ENCODE measurements at places on chromosomes 4 and X. TPM values are rescaled to one million over a fixed set of nuclear protein-coding genes. Genes with fewer than 3 reads are reported as not detected.

SMARCA1 gene
- 38.8 TPM for total RNA-seq

SCML2 gene
- total RNA-seq, result 5.2 TPM

UGT2B17 gene
- not detected for total RNA-seq

CDKL2 gene
- 1.2 TPM for total RNA-seq

MAGEC1 gene
- not detected for total RNA-seq

EREG gene
- total RNA-seq, result 498 TPM

CENPE gene
- 31.3 TPM for total RNA-seq

AFM gene
- not detected for total RNA-seq

FGF5 gene
- not detected for total RNA-seq

DNA sequence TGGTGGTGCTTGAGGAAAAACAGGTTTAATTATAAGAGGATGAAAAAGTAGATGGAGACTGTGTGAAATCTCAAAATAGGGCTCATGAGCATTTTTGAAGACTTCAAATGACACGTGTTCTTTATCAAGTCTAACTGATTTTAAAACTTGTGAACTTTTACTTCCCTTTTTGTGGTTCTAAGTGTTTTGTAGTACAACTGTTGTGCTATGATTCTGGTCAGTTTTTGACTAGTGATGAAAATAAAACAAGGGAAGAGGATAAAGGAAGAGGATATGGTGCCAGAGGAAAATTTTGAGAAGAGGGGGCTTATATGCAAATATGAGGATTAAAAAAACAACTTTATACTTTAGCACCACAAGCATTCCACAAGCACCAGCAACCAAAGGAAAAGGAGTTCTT lies 644.0 kb downstream of the RPA4 start:
- no peak for DNase-seq

DNA sequence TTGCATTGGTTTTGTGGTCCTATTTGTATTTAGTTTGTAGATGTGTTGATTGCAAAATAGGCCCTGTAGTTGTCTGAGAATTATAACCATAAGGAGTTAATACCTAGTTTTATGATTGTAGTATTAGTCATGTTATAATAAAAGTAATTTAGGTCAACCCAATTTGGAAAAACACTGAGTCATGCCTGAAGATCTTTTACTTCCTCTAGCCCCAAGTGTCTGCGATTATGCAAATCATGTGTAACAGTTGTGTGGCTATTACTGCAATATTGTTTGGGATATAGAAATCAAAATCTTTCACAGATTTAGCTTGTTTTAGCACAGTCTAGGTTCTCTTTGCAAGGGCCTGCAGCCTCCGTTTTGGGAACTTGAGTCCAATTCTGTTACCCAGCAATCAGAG lies 12.6 kb downstream of the SRD5A3 start:
- DNase-seq, result peak; percentile 50

- no peak for DNase-seq
These were observed 125.9 kb upstream of the ANK2 start for GRCh38 chr4:112923516-112923915.

GRCh38 chrX:7205037-7205577 lies 57.2 kb upstream of the PUDP start:
- DNase-seq, result no peak

- no peak for DNase-seq
These were observed 20.1 kb downstream of the ADRA2C start for GRCh38 chr4:3786196-3786869.

DNA sequence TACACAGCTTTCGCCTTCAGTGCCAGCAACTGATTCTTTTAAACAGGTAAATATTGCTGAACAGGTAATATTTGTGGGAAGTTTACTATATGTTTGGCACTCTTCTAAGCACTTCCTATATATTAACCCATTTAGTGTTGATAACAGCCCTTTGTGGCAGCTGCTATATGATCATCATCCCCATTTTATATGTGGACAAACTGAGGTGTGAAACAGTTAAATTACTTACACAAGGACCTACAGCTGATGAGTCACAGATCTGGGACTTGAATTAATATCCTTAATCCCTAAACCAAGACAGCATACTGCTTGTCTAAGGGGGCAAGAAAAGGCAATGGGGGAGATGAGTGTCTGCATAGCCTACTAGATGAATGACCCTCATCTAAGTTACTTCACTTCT lies 2.9 kb downstream of the SMIM20 start:
- no peak for DNase-seq

DNA sequence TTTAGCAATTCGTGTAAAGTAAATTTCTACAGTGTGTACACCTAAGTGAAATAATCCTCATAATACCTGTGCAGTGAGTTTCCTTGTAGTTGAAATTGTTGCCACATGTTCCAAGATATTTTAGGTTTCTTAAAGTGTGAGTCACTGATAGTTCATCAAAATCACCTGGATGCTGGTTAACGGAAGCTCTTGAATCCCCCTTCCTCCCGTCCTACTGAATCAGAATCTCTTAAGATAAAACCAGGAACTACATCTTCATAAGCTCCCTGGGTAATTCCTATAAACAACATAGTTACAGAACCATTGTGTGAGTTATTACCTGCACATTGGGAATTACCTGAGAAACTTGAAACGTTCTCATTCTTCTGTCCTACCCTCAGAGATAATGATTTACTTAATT lies 197.4 kb upstream of the HS3ST1 start:
- DNase-seq, result peak; percentile 81

- no peak for DNase-seq
These were observed 40.4 kb upstream of the INTS6L start for GRCh38 chrX:135480076-135480475.

DNA sequence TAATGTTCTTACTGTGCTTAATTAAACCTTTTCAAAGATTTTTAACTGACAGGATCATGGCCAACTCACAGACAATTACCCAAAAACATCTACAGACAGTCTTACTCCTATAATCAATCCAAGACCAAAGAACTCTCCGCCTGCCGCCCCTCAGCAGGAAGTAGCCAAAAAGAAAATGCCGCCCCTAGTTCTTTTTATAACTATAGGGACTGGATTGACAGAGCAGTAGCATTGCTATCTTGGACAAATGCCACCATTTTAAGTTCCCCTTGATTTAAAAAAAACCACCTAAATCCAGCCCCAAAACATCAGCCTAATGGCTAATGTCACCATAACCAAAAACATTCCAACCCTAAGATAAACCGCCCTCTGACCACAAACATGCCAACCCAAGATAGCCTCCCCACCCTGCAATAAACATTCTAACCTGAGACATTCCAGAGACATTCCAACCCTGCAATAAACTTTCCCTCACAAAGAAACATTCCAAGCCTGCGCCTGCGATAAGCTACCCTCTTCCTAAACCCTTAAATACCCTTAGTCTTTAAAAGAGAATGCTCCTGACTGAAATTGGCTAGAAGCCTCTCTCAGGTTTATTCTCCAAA lies 77.0 kb downstream of the COQ2 start:
- peak; percentile 83 for DNase-seq

GRCh38 chrX:19593690-19594089 lies 78.4 kb upstream of the MAP3K15 start:
- DNase-seq, result peak; percentile 3

GRCh38 chr4:76714226-76714625 lies 183.7 kb downstream of the SOWAHB start:
- no peak for DNase-seq

DNA sequence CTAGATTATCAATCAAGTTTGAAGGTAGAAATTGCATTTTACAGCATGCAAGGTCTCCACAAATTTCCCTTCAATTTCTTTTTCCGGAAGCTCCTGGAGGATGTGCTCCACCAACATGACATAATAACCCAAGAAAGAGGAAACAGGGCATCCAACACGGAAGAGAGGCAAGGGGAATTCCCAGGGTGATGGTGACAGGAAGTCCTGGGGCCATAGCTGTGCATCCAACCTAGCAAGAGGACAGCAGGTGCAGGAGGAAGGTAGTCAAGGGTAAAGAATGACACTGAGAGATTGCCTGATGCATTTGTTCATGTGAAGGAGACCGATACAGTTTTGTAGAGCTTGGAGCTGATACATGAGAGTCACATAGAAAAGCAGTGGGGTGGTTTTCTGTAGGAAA lies 115.7 kb upstream of the LSM6 start:
- DNase-seq, result no peak

DNA sequence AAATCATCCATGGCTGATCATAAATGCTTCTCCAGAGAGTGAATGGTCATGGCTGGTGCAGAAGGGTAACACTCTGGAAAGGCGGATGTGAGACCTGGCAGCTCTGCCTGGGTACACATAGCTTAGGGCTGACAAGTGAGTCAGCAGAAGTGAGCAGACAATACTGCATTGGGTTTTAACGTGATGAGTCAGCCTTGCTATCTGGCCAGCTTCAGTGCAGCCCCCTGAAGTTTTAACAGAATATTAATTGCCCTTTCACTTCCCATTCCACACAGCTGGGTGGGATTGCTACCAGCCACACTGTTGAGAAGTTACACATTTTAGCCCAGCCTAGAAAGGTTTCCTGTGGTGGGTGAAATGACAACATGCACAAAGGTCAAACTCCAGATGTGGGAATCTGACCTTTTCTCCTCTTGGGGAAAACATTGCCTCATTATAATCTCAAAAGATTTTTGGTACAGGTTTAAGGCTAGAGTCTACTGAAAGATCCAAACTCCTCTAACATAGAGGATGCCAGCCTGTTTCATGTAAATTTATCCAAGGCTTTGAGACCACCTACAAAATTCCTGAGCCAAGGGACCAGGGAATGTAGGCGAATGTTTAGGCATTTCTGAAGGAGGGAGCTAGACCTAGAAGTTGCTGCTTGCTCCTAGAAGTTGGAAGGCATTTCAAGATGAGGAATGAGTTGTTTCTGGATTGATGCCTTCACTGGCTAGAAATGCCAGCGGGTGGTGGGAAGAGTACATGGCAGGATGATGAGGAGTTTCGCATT lies 230.3 kb upstream of the PGRMC2 start:
- DNase-seq, result peak; percentile 56

Measured in HCT116 (cell line).